ENCODE measurements at places on chromosomes 4 and X.

GRCh38 chr4:99593781-99594641 lies 19.4 kb downstream of the MTTP start:
- no peak for DNase-seq

DNA sequence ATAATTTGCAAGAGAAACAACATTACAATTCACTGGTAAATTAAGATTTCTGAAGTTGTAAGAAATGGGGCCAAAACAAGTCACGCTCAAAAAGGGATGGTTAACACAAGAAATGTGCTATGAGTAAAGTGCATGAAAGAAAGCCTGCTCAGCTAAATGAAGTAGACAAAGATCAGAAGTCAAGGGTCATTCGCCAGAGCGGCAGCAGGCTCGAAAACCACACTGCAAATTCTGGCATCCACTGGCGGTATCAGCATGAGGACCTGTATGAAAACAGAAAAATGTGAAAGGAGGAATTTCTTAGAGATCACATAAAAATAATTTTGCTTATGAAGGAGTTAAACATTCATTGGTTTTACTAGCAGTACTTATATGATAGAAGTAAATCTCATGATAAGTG lies 49.6 kb downstream of the FBXL5 start:
- DNase-seq: no peak

- no peak for DNase-seq
These were observed 85.3 kb downstream of the GATB start for GRCh38 chr4:151675411-151675971.

DNA sequence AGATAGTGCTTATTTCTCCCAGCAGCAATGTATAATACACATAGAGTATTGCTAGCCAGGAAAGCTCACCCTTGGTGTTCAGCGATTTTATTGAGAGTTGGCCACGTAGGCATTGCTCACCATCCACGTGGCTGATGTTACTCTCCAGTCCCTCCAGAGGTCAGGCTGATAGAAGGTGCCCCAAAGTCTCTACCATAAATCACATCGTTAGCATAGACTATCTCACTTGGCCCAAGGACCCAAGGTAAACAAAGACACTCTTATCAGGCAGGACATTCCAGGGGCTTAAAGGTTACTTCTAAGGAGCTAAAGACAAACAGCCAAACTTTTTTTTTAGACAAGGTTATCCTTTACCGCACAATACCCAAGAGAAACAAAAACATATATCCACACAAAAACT lies 30.3 kb upstream of the RGN start:
- no peak for DNase-seq

DNA sequence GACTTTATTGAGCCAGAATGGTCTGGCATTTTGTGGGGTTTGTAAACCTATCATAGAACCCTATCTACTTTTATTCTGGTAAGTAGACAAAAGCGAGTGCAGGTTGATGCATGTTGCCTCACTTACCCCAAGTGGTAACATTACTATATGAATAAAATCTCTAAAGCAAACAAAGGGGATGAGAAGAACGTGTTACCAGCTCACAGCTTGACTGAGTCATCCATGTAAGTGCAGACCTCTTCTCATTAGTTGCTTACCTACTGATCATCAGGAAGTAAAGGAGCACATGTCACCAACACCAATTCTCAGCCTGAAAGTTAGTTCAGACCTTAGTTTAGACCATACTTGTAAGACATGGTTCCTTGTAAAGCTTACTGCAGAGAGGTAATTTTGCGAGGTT lies 1328.3 kb downstream of the C4orf33 start:
- no peak for DNase-seq

- DNase-seq: no peak
These were observed 39.6 kb downstream of the PTCHD1 start for GRCh38 chrX:23374291-23374690.

GRCh38 chr4:159060161-159060560 lies 42.7 kb upstream of the RAPGEF2 start:
- DNase-seq: no peak

DNA sequence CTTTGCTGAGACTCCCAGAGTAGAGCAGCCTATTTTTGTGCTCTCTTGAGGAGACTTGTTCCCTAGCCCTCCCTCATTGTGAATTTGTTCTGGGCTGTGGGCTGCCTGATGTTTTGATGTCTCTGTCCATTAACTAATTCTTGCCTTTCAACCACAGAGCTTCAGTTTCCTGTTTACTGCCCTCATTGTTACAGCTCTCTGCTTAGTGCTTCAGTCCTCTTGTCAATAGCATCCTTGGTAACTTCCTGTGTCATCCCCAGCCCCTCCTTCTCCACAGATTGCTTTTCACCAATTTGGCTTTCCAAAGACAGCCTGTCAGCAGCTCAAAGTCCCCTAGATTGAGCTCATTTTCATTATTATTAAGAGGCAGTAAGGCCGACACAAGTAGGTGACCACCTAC lies 69.9 kb downstream of the COX7B2 start:
- DNase-seq: no peak

DNA sequence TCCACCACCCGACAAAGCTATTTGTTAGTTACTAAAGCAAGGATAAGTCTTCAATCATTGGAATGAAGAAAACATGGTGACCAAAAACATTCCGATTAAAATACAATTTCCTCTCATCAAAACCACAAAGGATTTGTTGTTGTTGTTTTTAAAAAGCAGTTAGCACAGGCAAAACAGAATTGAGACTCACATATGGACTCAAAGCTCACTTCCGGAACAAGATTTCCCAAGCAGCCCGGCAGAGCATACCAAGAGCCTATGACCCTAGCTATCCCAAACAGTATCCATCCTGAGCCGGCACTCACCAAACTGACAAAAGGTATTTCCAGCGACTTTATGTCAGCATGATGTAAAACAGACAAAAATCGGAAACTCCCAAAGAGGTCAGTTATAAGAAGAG lies 39.9 kb downstream of the ADGRA3 start:
- DNase-seq: no peak

GRCh38 chrX:2766906-2767305 lies 15.1 kb downstream of the XG start:
- DNase-seq: peak; percentile 57

DNA sequence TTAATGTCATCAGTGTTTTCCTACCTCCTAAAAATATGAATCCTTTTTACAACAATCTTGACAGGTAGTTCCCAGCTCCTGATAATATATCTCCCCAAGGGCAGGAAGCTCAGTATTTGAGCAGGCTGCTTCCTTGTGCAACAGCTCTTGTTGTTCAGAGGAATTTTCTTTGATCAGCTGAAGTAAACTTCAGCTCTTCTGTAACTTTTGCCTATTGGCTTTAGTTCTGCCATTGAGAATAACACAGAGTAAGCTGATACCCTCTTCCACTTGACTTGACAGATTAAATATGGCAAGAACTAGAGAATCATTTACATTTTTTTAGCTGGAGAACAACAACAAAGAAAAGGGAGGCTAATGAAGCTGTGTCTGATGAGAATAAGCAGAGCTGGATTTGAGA lies 75.2 kb downstream of the LUZP4 start:
- DNase-seq: no peak

GRCh38 chr4:185254434-185254833 lies 45.0 kb downstream of the SNX25 start:
- DNase-seq: peak; percentile 31

- DNase-seq: peak; percentile 43
These were observed 21.9 kb upstream of the SCRG1 start for GRCh38 chr4:173420801-173421200.

- DNase-seq: no peak
These were observed 114.6 kb downstream of the ARHGAP10 start for GRCh38 chr4:147846318-147847155.

DNA sequence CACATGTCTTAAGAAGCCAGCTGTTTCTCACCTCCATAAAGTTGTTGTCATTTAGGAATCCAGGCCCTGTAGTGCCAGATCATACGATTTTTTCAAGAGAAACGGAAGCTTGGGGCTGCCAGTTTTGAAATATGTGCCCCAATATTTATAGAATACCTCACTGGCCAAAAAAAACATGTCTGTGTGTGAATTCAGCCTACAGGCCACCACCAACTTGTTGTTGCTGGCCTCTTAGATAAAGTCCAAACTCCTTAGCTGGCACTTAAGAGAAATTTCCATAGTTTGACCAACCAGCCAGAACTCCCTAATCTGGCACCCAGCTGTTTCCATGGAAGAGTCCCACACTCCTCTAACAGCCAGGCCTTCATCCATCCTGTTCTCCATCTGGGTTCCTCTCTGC lies 74.1 kb downstream of the WDR19 start:
- no peak for DNase-seq

DNA sequence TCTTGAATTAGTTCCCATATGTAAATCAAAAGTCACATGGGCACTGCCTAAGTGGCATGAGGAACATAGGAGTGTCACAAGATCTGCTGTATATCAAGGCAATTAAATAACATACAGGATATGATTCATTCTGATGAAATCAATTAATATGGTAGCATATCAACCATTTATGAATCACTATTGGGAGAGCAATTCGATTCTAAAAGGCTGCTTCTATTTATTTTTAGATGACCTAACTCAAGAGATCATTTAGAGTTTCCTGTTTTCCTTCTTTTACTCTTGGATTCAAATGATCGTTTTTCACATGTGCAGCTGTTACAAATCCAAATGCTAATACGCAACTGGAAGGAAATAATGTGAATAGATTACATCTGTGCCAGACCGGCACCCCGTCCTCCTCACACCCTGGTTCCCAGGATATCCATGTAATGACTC lies 81.9 kb downstream of the HCCS start:
- peak; percentile 31 for DNase-seq

DNA sequence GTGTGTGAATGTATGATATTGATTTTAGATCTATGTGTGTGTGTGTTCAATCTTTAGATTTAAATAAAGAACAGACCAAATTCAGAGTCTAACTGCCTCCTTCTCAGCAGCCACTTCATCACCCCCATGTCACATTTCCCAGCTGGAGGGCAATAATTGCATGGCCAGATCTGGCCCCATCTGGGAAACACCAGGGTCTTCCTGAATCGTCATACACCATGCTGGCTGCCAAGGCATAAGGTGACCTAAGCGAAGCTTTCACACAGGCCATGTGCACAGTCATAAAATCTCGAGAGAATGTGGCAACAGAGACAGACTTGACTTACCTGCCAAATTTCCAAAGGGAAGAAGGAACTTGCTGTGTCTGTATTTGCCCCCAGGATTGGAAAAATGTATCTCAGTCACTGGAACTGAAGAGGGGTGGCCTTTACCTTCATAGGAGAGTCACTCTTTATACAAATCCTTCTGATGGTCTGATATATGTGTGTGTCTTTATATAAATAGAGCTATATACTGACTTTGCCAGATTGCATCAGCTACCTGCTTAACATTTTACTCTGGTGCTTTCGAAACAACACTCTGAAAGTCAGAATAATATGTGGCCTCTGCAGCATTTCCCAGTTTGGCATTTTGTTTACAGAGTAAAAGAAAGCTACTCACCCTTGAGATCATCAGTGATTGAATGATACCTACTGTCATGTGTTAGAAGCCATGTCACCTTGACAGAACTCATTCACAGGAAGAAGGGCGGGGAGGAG lies at the start of gene PLAC1:
Gene PLAC1, minus strand, starts transcription at position 470 of the 758 bp plus-strand sequence. CDS start 91,789 bp downstream, outside the sequence.
- no peak for DNase-seq

- no peak for DNase-seq
These were observed 891.1 kb upstream of the HS3ST1 start for GRCh38 chr4:12319765-12320164.

GRCh38 chr4:726235-726787 lies 20.7 kb downstream of the PCGF3 start:
- peak; percentile 33 for DNase-seq

GRCh38 chr4:7733801-7734650 lies 205.6 kb downstream of the AFAP1 start:
- DNase-seq: no peak

DNA sequence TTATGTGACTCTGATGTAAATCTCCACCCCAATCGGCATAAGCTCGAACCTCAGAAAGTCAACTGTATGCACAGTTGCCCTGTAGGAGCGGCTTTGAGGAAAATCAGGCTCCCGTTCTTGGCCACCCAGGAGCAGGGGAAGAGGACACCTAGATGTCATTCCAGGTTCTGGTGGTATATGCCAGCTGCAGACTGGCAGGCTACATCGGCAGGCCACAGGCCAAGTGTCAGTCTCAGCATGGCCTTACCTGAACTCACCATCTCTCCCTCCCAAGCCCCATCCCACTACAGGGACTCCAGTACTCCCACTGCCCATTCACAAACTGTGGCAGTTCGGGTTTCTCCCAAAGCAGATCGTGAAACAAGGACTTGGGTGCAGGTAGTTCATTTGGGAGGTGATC lies 428.1 kb downstream of the BCOR start:
- no peak for DNase-seq

DNA sequence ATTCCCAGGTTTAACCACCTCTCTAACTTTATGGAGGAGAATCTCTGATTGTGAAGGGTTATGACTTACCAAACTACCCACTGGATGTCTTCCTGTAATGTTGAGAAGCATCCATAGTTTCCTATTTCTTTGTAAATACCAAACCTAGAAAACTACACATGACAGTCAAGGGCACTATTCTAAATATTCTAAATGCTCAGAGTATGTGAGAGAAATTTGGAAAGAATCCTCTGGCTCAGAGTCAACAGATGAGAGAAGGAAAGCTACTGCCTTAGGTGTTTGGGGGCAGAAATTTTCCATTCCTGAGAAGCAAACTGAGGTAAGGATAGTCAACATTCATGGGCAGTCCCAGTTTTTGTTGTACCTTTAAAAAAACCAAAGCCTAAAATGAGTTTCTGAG lies 155.8 kb downstream of the KCNIP4 start:
- peak; percentile 31 for DNase-seq

DNA sequence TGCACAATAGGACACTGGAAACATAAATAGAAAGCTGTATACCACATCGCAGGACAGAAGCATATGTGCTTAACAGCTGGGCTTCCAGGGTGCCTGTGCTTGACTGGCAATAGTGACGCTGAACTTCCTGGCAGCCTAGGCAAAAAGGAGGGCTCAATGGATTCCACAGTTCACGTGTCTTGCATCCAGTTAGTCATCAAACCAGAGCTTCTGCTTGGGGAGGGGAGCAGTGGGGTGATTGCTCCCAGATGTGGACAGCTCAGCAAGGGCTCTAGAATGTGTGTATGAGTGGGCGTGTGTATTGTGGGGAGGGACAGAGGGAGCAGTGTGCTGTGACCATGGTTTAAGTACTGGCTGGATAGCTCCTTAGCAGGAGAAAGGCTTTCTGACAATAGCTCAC lies 2.3 kb downstream of the PRRG3 start:
- peak; percentile 92 for DNase-seq

GRCh38 chr4:7417639-7418038 lies 17.1 kb downstream of the PSAPL1 start:
- DNase-seq: no peak

All from fibroblast of skin of abdomen (primary cell).